BJ (cell line): ENCODE measurements at places on chromosomes 1 and 21. TPM values are rescaled to one million over a fixed set of nuclear protein-coding genes. Genes with fewer than 3 reads are reported as not detected.

DNA sequence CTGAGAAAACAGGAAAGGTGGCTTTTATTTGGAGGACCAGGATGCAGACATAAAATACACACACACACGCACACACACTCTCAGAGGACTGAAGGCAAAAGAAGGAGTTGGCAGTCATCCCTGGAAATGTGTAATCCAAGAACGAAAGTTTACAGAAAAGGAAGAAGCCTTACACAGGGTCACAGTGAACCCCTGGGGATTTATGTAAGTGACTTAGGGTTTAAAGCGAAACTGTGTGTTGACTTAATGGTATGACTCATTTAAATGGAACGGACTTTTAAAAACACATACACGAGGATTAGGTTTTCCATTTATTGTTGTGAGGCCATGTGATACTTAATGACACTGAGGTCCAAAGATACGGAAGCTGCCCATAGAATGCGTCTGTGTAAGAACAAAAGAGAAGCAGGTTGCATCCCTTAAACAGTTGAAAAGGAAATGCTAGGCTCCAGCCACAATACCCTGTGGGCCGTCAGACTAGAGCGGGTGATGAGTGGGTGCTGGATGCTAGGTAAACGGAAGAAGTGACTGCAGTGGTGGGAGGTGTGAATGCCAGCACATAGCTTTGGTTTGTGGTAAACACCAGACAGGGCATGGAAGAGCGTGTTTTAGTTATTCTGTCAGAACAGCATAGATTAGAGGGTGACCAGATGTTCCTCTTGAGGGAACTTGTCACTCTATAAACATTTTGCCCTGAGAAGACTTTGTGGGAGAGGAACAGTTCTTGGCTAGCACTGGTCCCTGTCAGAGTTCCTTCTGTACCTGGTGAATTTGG lies 21.6 kb upstream of the BCL10 start:
- DNase-seq, result peak; percentile 97

The RHD gene
- polyA plus RNA-seq, result 0.10 and 0.12 TPM in 2 replicates

DNA sequence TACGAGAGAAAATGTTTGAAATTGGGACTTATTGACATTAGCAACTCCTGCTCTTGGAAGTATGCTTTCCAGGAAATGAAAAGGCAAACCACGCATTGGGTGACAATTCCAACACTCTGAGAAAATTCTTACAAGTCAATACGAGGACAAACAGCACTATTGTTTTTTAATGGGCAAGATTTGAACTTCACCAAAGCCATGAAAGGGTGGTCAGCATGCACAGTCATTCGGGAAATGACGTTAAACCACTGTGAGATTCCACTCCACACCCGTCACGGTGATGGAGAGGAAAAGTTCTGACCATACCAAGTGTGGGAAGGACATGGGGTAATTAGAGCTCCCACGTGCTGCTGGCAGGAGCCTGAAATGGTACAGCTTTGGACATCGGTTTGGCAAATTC lies 12.2 kb upstream of the PRXL2B start:
- DNase-seq, result no peak

The AIM2 gene
- polyA plus RNA-seq, result 0.11 TPM in 1 of 2 replicates, not detected in the other

GRCh38 chr1:32336591-32336932 lies 529 bp upstream of the MARCKSL1 start:
- no peak for DNase-seq

The SHISA4 gene
- 36.9 and 72.6 TPM in 2 replicates for polyA plus RNA-seq

DNA sequence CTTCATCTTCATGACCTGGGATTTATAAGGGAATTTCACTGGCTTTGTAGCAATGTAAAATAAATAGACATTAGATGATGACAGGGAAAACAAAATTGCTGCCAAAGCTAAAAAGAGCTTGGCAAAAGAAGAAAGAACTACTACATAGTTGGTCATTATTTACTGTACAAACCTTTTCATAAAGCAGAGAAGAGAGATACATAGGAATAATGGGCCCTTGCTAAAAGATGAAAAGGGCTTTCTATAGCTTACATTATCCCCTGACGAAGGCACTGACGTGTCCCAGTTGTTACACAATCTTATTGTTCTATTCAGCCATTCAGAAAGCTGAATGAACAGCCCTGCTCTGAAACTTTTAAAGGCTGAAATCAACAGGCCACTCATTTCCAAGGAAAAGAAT lies 57.1 kb downstream of the ZC3H11B start:
- no peak for DNase-seq

DNA sequence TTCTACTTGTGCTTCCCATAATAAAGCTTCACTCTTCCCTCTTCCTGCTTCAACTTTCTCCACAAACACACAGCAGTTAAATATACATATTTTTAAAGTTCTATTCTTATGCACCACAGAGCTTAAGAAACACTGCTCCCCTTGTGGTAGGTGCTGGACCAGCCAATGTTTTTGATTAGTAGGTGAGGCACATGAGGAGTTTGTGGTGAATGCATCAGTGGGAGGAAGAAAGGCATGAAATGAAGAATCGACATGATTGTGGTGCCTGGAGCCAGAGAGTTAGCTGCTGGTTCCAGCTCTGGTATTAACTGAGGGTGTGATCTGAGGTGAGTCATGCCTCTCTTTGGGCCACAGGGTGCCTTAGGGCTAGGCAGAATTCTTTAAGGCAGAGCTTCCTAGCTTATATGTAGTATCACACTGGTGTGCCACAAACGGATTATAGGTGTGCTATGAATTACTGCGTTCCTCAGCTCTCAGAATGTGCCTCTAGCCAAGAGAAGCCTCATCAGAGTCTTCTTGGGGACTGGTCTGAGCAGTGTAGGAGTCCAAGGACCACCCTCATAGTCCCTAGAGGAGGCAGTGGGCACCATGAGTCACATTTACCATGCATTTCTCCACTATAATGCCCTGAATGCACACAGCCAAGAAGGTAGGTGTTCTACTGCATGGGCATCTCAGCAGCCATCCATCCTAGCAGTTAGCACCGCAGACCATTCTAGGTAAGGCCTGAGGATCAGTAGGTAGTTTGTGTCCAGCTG lies 97.4 kb upstream of the SGIP1 start:
- peak; percentile 75 for DNase-seq

DNA sequence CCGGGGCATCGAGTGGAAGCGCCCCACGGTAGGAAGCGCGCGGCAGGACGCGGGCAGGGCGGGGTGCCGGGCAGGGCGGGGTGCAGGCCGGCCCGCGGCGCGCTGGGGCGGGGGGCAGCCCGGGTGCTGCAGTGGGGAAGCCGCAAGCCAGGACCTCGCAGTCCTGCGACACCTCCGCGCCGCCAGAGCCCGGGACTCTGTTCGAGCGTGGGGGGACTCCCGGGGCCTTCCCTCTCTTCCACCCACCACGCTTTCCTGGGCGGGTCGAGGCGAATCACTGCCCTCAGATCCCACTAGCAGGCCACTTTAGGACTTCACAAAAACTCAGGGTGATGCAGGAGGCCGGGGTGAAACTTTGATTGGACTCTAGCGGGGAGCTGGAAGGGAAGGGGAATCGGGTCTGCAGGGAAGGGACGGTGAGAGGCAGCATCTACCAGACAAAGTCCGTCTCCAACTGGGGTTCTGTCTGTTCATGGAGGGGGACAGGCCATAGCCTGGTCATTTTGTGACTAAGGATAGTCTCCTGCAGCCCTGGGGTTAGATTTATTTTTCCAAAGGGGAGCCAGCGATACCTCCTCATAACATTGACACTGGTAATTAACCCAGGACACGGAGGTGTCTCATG lies 623 bp downstream of the CAPN2 start:
- DNase-seq, result no peak

DNA sequence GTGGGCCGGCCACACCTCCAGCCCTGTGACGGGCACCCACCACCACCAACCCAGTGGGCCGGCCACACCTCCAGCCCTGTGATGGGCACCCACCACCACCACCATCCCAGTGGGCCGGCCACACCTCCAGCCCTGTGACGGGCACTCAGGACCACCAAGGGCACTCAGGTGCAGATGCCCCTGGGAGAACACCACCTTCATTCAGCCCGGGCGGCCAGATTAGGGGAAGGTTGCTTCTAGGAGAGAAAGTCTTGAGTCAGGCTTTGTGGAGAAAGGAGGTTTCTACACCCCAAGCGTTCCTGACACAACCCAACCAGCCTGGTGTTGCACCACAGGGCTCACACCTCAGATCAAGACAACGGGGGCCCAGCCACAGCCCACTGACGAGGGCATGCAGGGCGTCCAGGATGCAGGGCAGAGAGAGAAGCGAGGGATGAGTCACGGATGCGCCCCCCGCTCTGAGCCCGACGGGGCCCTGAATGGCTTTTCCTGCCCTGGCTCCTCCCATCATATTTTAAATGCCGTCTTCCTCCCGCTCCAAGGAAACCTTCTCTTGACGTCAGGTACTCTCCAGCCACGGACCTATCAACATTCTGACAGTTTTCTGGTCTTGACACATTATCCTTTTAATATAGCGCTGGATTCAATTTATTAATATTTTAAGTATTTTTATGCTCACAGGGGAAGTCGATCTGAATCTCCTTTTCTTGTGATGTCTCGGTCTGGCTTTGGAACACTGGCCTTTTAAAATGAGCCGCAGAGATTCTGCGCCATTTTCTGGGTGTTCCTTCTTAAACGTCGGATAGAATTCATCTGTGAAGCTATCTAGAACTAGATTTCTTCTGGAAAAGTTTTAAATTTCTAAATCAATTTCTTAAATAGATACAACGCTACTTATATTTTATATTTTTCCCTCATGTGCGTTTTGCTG lies 631 bp upstream of the SPATC1L start:
- no peak for DNase-seq

DNA sequence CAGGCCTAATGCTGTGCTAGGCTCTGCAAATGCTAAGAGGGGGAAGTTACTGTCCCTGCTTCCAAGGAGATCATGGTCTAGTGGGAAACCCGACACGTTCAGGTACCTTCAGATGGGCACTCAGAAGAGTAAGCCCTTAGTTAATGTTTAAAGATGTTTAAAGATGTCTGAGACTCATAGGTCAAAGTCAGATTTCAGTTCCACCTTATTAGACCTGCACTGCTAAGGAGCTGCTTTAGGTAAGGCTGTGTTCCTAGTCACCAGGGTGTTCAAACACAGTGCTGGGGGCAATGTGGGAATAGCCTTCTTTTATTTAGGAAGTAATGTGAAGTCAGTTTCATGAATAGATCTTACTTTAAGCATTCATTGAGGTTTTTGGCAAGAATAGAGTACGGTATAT lies 3.8 kb upstream of the RUSC1 start:
- no peak for DNase-seq

DNA sequence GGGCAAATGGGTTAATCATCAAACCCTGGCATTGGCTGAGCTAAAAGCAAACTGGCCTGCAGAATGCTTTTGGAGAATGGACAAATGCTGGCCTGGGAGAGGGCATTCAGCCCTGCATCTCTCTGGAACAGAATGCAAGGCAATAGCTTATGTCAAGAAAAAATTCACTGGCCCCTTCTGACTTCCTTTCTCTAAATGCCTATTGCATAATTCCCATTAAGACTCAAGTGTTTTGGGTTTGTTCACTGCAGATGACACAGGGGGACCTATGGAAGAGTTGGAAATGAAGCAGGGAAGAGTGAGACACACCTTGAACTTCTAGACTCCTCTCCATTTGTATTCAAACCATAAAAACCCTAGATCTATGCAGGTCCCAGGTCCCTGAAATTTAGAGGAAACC lies 15.9 kb downstream of the PEA15 start:
- no peak for DNase-seq

GRCh38 chr1:181140891-181141290 lies 52.4 kb downstream of the IER5 start:
- DNase-seq, result no peak

- DNase-seq, result no peak
Measured at GRCh38 chr1:57401671-57402070, 22.2 kb downstream of the DAB1 start.

The FAM72D gene
- polyA plus RNA-seq, result 0.98 and 1.1 TPM in 2 replicates

DNA sequence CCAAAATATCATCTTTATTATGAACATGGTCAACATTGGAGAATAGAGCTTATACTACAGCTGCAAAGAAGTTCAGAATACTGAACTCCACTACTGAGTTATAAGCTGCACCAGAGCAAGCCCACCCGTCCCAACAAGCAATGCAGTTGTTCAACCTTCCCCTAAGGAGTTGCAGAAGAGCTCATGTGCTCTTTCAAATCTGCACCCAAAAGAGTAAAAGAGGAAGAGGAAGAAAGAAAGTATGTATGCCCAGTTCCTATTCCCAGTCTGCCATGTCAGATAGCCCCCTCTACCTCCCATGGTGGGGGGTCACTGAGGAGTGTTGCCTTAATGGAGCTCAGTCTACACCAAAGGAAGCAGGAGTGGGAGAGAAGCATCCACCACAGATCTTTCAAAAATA lies 6.9 kb downstream of the C1orf162 start:
- DNase-seq, result no peak

DNA sequence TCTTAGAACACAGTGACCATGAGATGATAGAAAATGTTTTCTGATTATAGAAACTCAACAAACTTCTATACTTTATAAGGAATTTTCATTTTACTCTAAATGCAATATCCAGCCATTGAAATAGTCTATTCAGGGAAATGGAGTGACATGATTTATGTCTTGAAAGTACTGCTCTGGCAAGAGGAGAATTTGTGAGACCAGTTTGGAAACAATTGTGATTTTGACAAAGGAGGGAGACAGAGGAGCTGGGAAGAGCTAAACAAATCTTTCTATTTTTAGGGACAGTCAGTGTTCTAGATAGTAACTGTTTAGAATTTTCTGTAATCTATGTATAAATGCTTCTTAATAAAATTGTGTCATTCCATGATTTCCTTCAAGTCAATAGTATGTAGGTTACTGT lies 252.3 kb downstream of the FMN2 start:
- DNase-seq, result no peak

DNA sequence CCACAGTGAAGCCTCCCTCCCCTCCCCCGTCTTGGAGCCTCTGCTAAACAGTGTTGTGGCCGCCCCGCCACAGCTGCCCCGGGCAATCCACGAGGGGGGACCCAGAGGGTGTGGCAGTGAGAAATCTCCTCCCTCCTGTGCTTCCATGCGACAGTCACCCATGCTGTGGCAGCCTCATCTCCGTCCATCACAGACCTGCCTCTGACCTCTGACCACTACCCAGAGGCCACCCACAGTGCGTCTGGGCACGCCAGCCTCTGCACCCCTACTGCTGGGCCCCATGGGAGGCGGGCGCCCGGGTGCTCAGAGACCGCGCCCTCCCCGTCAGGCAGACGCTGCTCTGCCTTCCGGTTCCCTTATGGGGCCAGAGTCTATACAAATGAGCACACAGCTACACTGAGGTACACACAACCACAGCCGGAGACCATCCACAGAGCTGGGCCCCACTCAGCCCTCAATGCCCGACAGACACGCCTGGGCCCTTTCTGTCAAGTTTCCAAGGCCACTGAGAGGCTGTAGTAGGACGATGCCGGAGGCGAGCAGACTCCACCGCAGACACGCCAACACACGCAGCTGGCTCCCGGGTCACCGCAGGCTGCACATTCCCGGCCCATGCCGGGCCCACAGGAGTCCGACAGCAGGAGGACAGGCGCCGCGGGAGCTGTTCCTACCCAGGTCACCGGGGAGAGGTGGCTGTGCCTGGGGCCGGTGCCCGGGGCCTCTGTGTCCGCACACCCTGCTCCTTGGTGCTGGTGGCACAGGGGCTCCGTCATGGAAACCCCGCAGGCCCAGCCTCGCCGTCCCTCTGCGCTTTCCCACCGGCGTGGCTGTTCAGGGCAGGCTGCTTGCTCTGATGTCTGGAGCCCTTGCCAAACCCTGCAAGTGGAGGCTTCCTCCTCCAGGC lies 23.9 kb upstream of the TMEM52 start:
- no peak for DNase-seq
